ENCODE measurements at places on chromosomes 1 and 21.

- DNase-seq: no peak
Observed at GRCh38 chr1:184811439-184812111, 56.9 kb upstream of the EDEM3 start.

DNA sequence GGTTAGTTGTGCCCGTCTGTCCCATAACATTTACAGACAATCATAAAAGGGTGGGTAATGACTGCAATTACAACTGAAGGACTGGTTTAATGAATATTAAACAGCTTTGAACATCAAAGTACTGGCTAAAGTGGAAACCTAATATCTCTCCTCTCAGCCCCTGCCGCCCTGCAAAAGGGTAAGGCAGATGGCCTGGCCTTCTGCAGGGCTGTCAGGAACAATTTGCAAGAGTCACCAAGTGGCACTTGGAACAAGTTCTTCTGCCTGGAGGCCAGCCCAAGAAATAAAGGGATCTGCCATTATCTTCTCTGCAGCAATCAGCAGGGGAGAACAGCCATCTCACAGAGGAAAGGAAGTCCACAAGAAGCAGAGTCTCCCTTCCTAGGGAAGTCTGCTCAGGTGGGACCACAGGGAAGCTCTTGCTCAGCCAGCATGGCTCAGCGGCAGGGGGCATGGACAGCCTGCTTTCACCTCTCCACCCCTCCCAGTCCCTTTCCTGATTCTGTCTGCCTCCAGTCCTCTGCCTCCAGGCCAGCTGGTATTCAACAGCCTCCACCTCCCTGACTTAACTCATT, 96.1 kb downstream of the TRABD2B start:
- DNase-seq: no peak

DNA sequence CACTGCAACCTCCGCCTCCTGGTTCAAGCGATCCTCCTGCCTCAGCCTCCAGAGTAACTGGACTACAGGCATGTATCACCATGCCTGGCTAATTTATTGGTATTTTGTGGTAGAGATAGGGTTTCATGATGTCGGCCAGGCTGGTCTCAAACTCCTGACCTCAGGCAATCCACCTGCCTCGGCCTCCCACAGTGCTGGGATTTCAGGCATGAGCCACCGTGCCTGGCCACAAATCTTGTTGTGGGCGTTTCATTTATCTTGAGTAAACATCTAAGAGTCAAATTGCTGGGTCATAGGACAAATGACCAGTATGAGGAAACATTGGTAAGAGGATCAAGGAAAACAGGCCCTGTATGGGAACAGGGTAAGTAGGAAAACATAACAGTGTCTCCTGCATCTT, 17.9 kb downstream of the TMEM200B start:
- no peak for DNase-seq

GRCh38 chr21:28509031-28509430, 483.6 kb downstream of the LTN1 start:
- DNase-seq: no peak

DNA sequence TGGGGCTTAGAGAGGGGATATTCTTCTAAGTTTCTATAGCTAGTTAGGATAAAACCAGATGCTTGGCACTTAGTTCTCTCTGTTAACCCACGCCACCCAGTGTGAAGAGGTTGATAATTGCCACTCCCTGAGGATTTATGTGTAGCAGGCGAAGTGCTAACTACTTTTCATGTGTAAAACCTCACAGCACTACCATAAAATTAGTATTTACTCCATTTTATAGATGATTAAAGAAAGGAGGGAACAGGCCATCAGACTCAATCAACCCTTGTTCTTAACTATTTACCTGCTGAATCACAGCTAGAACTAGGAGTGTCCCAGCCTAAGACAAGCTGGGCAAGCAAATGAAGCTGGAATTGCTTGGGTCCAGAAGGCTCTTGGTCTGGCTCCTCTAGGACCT, 8.9 kb downstream of the LIN28A start:
- DNase-seq: no peak

Data from stimulated activated naive B cell treated with anti-CD40 and anti-IgM and Interleukin-4, amounts not matched to agents 10 μg/mL and 1 μg/mL and 100 μg/mL, for 72 hours (primary cell).